ENCODE measurements at places on chromosomes 7 and 10.

DNA sequence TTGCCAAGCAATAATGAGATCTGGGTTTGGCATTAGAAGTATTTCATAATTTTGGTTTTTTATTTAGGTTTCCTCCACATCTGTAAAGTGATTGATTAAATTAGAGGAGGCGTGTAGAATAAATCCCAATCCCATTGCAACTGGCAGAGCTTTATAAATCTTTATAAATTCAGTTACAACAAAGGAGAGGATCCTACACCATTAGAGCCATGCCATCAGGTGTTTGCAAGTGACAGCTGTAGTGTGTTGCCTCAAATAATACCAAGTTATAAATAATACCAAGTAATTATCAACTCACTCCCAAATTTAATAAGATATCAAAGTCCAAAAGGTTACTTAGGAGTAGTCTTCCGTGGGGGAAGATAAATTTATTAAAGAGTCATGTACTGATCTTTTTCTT, 62.2 kb downstream of the PODXL start:
- no peak for DNase-seq

DNA sequence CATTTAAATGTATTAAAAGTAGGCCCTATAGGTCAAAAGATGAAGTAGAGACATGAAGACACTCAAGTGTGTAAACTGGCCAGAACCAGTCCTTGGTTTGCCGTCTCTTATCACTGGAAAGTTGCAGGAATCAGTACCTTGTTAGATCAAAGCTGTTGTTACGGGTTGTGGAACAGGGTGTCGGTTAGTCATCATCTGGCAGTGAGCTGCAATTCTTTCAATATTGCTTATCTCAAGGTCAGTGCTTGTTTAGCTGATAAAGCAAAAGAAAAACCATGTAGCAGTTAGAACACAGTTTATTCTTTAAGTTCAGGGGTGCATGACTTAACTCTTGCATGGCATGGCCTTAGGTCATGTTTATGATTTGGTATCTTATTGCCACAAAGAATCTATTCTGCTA, 10.0 kb upstream of the SLC13A1 start:
- no peak for DNase-seq

- DNase-seq = no peak
These were observed 411.0 kb upstream of the PCDH15 start for GRCh38 chr10:55212051-55212450.

- no peak for DNase-seq
These were observed 8.2 kb downstream of the CCSER2 start for GRCh38 chr10:84336406-84337090.

GRCh38 chr10:14751014-14751896, 23.4 kb downstream of the FAM107B start:
- no peak for DNase-seq

DNA sequence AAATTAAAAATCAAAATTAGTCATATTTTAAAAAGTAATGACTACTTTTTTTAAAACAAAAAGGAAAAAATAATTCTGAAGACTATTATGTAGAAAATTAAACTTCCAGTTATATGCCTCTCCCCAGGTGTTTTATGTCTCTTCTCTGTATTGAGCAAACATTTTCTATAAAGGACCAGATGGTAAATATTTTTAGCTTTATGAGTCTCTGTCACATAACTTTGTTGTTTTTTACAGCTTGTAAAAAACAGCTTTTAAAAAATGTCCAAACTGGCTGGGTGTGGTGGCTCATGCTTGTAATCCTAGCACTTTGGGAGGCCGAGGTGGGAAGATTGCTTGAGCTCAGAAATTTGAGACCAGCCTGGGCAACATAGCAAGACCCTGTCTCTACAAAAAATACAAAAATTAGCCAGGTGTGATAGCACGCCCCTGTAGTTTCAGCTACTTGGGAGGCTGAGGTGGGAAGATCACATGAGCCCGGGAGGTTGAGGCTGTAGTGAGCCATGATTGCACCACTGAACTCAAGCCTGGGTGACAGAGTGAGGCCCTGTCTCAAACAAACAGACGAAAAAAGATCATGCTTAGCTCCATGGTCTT, 23.5 kb downstream of the GARS1 start:
- DNase-seq = no peak

DNA sequence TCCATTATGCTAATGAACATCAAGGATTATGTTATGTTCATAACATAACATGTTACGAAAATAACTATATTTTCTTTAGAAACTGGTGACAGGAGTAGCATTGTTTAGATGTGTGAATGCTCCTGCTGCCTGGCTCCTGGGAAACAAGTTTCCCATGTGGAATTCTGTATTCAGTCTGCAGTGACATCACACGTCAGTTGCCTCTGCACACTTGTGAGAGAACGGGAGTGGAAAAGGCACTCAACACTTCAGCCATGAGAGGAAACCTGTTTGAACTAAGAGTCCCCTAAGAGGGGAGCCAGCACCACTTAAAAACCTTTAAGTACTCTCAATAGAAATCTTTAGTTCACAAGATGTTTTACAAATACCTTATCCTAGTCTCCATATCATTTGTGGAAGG, 140.3 kb upstream of the FAM20C start:
- DNase-seq = no peak

- peak; percentile 12 for DNase-seq
These were observed 1.1 kb upstream of the ITGB8 start for GRCh38 chr7:20329389-20330238.

DNA sequence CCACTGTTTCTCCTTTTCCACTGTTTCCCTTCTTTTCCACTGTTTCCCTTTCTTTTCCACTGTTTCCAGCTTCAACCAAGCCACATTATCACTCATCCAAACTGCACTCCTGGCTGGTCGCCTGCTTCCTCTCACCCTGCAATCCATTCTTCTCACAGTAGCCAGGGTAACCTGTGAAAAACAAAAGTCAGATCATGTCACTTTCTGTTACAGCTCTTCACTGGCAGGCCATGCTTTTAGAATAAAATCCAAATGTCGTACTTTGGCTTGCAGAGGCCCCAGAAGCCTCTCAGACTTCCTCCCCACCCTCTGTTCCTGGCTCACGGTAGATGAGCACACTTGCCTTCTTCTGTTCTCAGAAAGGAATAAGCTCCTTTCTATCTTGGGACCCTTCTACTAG, 33.9 kb downstream of the STARD3NL start:
- no peak for DNase-seq

All from stimulated activated naive CD8-positive, alpha-beta T cell treated with anti-CD3 and anti-CD28 coated beads, Interleukin-15, Interleukin-2, amounts not matched to agents 100 U/mL and 50 U/mL, for 24 hours (primary cell).